ENCODE measurements at places on chromosomes 13 and 19.

DNA sequence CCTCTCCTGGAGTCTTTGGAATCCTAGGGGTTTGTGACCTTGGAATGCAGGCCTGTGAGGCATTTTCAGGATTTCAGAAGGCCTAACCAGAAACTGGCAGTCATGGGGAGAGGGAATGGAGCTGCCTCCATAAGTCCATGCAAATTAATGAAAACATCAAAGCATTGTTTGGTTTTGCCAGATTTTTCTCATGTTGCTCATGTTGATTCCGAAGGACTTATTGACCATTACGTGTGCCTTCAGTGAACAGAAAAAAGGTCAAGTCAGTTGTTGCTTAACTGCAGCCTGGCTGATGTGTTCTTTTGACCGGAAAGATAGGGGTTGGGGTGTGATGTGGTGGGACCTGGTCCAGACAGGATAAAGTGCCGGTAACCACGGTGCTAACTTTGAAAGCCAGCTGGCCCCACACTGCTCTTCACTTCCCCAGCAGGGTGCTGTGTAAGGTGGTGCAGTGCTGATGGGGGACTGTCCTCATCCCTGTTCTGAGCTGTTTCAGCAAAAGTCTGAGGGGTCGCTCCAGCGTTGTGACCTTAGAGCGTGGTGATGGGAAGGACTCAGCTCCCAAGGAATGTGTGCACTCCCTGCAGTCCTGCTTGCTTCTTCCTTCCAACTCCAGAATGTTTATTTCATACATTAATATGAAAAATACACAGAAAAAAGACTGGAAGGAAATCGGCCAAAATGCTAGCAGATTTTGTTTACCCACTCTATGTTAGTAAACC lies 3.5 kb downstream of the RNF113B start:
- no peak for DNase-seq

GRCh38 chr19:50659318-50660087 lies 10.3 kb downstream of the C19orf81 start:
- no peak for DNase-seq

GRCh38 chr13:22073718-22074117 lies 402.8 kb downstream of the FGF9 start:
- DNase-seq = no peak

DNA sequence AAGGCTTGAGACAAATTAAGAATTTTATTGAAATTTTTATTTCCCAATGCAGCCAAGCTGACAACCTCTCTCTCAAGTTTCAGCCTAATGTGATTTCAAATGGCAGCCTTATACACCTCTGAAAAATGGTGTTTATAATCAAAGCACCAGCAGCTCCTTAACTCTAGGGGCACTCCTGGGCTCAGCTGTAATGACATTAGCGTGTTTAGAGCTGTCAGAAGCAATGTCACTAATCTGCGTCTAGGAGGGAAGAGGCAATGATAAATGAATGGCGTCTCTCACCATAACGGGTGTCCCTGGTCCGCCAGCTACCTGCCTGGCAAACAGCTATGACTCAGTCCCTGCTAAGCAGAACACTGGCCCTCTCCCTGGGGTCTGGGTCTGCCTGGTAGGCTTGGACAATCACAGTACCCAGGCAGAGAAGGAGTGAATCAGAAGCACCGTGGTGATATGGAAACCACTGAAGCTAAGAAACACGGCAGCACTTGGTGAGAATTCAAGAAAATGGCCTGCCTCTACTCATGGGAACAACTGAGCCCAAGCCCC lies 131.8 kb upstream of the VSTM2B start:
- DNase-seq = no peak

DNA sequence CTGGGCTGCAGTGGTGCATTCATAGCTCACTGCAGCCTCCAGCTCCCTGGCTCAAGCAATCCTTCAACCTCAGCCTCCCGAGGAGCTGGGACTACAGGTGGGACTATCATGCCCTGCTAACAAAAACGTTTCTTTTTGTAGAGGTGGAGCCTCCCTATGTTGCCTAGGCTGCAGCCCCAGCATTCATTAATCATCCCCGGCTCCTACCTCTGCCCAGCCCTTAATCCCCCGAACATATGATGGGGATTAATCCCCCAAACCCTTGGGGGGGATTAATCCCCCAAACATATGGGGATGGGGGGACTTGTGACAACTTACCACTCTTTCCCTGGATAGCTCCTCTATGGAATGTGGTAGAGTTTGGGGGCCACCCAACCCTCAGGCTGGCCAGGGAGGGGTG lies 45.9 kb downstream of the SUGP2 start:
- no peak for DNase-seq

GRCh38 chr19:3162418-3163229 lies 15.9 kb upstream of the S1PR4 start:
- no peak for DNase-seq

DNA sequence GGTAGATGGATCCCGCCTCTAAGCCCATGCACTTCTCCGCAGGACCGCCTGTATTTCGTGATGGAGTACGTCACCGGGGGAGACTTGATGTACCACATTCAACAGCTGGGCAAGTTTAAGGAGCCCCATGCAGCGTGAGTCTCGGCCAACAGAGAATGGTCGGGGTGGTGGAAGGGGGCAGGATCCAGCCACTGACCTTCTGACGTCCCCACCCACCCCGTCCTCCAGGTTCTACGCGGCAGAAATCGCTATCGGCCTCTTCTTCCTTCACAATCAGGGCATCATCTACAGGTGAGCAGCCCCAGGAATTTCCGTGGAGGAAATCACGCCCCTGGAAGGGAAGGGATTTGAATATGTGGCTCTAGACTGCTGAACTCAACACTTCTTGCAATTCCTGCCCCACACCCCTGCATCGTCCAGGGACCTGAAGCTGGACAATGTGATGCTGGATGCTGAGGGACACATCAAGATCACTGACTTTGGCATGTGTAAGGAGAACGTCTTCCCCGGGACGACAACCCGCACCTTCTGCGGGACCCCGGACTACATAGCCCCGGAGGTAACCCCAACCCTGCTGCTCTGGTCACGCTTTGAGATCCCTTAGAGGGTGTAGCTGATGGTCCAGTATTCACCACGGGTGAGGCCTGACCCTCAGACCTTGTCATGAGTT lies 8.8 kb upstream of the CACNG7 start:
- DNase-seq = no peak

DNA sequence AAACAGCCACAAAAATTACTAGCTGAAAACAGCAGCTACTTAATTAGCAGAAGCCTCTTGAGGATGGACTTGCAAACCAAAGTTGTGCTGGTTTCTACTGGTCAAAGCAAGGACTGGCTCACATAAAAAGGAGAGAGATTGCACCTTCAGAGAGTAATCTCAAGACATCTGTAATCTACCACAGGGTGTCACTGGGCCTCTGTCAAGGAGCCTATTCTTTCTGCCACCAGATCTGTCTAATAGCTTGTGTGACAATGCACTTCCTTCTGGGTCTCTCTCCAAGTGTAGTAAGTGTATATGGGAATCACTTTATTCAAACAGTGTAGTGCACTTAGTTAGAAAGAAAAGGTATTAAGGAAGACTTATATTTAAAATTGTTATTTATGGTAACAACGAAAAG lies 24.4 kb upstream of the ZNF561 start:
- no peak for DNase-seq

DNA sequence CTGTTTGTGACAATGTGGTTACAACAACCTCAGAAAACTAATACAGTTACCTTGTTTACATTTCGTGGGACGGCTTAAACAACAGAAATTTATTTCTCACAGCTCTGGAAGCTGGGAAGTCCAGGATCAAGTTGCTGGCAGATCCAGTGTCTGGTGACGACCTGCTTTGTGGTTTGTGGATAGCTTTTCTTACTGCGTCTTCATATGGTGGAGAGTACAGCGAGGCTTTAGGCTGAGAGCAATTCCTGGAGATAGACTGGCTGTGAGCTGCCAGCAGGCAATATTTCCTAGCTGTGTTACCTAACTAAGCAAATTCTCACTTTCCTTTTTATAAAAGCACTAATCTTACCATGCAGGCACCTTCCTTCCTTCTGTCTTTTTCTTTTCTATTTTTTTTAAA lies 1203.5 kb upstream of the PRR20A start:
- DNase-seq = no peak

- no peak for DNase-seq
Observed at GRCh38 chr19:17722655-17723240, 3.5 kb downstream of the MAP1S start.

DNA sequence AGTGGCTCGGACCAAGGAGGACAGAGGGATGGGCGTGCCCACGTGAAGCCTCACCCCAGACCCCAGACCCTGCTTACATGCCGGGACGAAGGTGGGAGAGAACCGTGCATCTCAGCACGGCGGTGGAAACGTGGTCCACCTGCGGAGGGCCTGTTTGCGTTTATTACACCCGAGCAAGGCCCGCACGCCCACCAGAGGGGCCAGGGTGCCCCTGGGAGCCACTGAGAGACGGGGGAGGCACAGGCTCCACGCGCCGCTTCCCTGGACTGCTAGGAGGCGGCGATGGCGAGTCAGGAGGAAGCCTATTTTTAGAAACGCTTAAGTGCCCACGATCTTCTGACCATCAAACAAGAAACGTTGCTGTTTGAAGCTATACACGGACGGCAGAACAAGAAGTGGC lies 80.7 kb downstream of the ATP11A start:
- no peak for DNase-seq

DNA sequence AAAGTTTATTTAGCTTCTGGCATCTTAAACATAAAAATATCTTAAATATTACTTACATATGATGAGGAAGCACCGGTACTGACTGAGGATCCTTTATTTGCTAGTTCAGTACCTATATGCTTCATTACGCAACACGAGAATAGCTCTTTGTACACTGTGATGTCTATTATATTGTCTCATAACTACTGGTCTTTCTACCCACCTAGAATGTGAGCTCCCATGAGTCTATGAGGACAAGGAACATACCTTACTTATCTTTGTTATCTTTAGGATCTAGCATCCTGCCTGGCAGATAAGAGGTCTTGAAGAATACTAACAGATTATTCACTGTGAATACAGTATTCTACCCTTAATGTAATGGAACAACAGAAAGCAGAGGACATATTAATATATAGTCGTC lies 124.9 kb downstream of the DNAJC3 start:
- DNase-seq = no peak

DNA sequence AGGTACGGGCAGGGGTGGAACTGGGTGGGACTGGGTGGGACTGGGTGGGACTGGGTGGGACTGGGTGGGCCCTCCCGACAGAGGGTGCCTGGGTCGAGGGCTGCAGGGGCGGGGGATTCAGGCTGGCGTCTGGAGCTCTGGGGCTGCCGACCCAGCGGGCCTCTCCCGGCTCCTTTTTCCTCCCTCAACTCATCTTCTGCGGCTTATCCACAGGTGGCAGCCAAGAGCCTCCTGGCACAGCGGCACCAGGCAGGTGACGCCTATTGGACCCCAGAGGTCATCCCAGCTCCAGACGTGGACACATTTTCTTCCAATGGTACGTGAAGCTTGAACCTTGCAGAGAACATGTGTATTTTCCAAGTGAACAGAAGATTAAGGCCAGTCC lies 533 bp downstream of the ZNF544 start:
- no peak for DNase-seq

DNA sequence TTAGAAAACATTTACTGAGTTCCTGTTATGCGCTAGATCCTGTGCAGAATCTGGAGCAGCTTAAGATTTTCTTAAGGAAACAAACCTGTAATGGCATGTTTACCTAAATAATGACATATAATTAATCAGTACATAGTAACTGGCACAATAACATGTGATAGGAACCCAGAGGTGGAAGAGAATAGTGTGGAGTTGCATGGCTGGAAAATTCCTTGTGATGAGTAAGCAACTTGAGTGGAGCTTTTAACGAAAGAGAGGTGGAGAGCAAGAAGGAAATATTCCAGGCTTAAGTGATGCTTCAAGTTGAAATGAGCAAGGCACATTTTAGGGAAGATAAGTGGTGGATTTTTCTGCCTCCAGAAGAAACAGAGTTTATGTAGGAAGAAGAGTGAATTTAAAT lies 9.2 kb upstream of the GPC5 start:
- no peak for DNase-seq

DNA sequence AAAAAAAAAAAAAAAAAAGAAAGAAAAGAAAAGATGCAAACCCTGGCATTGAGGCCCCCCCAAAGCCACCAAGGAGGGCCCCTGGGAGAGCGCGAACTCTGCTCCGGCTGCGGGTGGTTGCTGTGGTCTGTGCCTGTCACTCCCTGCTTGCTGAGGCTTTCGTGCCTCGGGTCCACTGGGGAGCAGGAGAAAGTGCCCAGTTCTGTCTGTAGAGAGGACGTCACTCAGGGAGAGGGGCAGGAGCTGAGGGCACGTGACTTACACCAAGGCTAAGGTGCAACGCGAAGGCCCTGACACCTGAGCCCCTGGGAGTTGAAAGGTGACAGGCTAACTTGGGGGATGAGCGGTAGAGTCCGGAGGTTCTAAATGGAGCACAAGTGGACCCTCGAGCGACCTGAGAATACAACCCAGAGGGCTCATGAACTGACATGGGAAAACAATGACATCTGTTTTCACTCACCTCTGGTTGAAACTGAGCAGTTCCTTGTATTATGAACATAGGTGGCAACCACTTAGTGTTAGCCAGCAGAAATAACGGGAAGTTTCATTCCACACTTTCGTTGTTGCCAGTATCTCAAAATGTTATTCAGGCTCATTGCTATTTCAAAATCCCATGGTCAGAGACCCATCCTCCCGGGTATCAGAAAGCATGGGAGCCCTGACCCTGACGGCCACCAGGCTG lies 69.2 kb upstream of the TM9SF2 start:
- DNase-seq = no peak

DNA sequence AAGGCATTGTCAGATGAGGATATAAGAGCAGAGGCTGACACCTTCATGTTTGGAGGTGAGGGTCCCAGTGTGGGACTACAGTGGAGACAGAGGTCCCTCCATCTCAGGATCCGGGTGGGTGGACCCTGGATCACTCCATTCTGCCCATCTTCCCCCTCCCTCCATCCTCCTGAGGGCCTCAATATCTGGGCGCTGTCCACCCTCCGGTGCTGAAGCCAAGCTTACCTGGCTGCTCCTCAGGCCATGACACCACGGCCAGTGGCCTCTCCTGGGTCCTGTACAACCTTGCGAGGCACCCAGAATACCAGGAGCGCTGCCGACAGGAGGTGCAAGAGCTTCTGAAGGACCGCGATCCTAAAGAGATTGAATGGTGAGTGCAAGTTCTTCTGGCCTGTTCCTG lies 11.9 kb downstream of the CYP4F12 start:
- no peak for DNase-seq

DNA sequence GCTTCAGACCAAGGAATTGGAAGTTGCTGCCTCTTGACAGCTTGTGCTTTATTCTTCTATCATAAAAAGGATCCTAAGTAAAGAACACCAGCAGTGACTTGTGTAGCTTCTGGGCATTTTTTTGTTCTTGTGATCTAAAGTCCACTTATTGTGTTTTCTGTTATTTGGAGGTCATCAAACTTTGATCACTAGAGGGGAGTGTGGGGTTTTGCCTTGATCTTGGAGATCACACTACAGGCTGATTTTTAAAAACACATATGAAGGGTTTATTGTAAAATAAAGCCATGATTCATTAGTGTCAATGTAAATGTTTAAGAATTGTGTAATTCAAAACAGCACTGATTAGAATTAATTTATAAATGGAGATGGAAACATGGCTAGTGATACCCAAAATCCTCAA lies 328.7 kb upstream of the EDNRB start:
- DNase-seq = no peak
